Activated CD4-positive, alpha-beta T cell treated with anti-CD3 and anti-CD28 coated beads for 36 hours (primary cell): ENCODE measurements at places on chromosomes 12 and 14. TPM values are rescaled to one million over a fixed set of nuclear protein-coding genes. Genes with fewer than 3 reads are reported as not detected.

Gene GPR135
- total RNA-seq = 0.98 TPM

Gene CPSF2
- 102 TPM for total RNA-seq

Gene DCN
- total RNA-seq = not detected

Gene FSCB
- not detected for total RNA-seq

Gene IKZF4
- total RNA-seq = 14.9 TPM

Gene PTPN6
- total RNA-seq = 483 TPM

Gene MYBPC1
- not detected for total RNA-seq

Gene CELA1
- 0.18 TPM for total RNA-seq

Gene FAIM2
- total RNA-seq = 0.53 TPM

Gene ADIPOR2
- total RNA-seq = 52.6 TPM

Gene POTEM
- not detected for total RNA-seq

DNA sequence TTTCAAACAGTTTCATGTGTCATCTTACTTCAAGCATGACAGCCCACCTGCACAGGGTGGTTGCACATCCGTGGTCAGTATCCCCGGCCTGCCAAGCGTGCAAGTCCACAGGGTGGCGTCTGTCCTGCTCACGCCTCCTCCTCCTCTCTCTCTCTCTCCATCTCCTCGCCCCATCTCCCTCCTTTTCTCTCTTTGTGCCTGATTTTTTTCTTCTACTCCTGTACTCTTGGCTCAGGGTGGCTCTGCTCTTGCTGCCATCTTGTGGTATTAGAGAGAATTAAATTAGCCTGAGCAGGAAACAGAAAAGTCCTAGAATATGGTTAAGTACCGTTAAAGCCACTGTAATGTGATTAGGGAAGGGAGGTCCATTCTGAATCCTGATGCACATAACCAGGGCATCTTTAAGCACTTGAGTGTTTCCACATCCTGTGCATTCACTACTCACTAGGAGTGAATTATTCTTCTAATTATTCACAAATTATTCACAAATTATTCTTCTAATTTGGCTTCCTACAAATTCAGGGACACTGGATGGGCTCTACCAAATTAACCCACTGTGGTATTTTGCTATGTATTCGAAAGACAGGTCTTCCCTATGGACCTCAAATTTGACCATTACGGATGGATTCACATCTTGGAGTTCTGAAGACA lies 25.5 kb upstream of the DTX1 start:
- DNase-seq = no peak

DNA sequence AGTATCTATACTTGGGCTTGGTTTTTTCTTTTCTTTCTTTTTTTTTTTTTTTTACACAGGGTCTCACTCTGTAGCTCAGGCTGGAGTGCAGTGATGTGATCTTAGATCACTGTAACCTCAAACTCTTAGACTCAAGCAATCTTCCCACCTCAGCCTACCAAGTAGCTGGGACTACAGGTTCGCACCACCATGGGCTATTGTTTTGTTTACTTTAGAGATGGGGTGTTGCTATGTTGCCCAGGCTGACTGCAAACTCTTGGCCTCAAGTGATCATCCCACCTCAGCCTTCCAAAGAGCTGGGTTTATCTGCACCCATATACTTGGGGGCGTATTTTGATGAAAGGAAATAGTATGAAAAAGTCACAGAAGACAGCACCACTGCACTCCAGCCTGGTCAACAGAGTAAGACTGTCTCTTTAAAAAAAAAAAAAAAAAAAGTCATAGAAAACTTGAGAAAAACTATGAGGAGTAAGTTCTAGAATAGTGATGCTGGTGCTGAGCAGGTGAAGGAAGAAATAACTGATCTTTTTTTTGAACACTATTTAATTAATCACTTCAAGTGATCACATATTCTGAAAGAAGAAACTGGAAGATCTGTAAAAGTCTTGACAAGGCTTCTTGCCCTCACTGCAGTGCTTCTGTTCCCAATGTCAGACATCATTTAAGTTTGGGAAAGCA lies 53.8 kb upstream of the NPFF start:
- no peak for DNase-seq

GRCh38 chr12:127328867-127329266 lies 938.1 kb upstream of the TMEM132C start:
- DNase-seq = no peak

- no peak for DNase-seq
Measured at GRCh38 chr12:84497819-84498218, 414.8 kb downstream of the SLC6A15 start.

DNA sequence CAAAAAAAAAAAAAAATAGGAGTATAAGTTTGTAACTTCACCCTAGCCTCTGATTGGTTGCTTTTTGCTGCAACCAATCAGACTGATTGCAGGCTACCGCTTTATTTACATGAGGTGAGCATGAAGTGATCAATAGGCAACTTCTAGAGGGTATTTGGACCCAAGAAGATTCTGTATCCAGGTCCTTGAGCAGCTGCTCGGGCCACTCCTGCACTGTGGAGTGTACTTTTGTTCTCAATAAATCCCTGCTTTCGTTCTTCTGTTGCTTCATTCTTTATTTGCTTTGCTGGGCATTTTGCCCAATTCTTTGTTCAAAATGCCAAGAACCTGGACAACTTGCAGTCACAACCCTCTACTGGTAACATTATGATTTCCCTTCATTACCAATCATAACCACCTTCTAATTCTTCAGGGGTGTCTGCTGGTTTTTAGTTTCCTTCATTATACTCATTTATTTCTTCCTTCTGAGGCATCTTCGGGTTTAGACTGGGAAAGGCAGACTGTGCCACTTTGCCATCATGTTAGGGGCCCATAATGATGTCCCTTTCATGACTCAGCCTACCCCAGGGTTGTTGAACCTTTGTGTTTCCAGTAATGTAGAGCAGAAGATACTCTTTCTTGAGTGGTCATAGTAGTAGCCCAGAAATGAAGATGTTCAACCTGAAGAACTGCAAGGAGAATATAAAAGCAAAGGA lies 43.4 kb upstream of the LIMA1 start:
- DNase-seq = no peak

DNA sequence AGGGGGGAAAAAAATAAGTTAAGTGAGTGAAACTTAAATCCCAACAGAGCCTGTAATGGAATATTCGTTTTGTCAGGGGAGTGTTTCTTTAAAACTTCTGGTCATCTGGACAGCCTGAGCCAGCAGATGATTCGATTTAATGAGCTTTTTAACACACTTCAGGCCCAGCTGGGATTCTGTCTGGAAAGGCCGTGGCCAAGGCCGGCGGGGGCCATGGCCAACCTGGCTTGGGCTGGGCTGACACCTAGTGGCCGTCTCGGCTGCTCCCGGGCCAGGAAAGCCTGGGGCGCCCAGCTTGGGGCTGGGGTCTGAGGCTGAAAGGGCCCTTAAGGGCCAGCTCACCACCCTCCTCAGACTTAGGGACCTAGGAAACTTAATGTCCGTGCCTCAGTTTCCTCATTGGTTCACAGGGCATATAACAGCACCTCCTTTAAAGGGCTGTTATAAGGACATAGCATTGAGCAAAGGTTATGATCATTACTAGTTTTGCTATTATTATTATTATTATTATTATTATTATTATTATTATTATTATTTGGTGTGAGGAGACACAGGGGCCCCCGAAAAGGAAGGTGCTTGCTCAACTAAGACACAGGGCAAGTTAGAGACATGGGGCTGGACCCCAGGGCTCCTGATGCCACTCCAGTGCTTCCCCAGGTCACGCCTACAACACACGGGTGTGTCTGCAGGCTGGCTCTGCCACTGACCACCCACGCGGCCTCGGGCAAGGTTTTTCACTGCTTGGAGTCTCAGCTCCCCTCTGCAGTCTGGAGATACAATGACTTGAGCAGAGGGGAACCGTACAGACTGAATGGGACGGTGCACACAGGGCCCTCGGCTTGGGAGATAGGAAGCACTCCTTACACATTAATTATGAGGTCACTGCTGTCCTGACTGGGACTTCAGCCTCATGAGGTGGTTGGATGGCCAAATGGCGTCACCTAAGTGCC lies 84.0 kb downstream of the SYNE3 start:
- no peak for DNase-seq

DNA sequence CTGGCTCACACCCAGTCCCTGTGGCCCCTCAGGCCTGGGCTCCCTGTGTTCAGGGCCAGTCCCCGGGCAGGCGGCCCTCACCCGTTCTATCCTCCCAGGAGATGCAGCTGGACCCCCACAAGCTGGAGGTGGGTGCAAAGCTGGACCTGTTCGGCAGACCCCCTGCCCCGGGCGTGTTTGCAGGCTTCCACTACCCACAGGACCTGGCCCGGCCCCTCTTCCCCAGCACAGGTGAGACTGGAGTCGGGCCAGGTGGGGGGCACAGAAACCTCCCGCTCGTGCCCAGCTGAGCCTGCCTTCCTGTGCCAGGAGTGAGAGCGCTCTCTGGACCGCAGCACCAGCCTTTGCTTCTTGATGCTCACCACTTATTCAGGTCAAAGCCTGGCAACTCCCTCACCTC lies 33.7 kb downstream of the LRCOL1 start:
- no peak for DNase-seq

DNA sequence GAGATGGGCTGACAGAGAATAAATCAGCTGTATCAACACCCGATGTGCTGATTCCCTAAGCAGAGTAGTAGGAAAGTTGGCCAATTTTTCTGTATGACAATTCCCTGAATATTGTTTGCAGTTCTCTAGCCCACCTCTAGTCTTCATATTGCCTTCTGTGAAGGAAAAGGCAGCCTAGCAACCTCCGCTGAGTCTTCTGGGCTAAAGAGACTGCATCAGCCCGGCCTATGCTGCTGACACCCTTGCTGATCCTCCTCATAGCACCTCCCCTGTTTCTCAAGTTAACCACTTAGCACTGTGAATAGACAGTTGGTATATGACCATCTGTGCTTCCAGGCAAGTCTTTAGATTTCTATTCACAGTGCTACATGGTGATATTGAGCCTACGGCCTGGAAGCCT lies 161.1 kb upstream of the EGLN3 start:
- no peak for DNase-seq

DNA sequence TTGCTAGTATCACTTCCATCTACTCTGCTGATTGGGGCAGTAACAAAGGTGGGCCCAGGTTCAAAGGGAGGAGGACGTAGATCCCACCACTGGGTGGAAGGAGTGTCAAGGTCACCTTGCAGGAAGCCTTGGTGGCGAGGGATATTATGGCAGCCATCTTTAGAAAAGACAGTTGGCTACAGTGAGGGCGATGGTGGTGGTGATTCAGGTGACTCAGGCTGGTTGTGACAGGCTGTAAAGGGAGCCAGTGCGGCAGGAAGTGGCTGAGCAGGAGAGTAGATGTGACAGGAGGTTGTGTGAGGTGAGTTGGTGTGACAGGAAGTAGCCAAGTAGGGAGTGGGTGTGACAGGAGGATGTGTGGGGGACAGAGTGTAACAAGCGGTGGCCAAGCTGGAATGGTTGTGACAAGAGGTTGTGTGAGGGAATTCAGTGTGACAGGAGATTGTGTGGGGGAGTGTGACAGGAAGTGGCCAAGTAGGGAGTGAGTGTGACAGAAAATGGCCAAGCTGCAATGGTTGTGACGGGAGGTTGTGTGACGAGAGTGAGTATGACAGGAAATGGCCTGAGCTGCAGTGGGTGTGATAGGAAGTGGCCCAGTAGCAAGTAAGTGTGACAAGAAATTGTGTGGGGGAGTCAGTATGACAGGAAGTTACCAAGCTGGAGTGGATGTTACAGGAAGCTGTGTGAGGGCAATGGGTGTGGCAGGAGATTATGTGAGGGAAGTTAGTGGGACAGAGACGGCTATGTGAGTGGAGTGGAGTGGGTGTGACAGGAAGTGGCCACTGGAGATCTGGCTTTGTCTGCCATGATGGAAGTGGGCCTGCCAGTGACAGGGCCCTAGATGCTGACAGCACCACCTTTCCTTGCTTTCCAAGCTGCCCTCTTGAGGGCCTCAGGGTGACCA lies 136.5 kb upstream of the MYL2 start:
- peak; percentile 83 for DNase-seq

GRCh38 chr14:30607156-30607780 lies 14.9 kb upstream of the SCFD1 start:
- no peak for DNase-seq

- no peak for DNase-seq
Measured at GRCh38 chr12:98489176-98489575, 26.2 kb upstream of the TMPO start.

GRCh38 chr12:58819985-58820384 lies 100.3 kb downstream of the LRIG3 start:
- no peak for DNase-seq

- no peak for DNase-seq
Measured at GRCh38 chr12:85191-85666, 18.7 kb downstream of the IQSEC3 start.

GRCh38 chr14:71482671-71483070 lies 449.6 kb upstream of the RGS6 start:
- DNase-seq = no peak

DNA sequence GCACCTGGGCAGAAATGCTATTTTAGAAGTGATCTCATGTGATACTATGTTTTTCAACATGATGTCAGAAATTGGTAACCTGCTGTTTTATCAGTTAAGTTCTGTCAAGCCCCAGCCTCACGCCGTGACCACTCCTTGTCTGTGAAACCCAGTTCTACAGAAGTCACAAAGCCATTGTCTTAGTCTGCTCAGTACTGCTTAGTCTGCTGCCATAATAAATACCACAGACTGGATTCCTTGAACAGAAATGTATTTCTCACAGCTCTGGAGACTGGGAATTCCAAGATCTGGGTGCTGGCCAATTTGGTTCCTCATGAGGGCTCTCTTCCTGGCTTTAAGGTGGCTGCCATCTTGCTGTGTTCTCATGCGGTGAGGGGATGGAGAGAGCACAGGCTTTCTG lies 176.9 kb downstream of the PRKCH start:
- DNase-seq = no peak

DNA sequence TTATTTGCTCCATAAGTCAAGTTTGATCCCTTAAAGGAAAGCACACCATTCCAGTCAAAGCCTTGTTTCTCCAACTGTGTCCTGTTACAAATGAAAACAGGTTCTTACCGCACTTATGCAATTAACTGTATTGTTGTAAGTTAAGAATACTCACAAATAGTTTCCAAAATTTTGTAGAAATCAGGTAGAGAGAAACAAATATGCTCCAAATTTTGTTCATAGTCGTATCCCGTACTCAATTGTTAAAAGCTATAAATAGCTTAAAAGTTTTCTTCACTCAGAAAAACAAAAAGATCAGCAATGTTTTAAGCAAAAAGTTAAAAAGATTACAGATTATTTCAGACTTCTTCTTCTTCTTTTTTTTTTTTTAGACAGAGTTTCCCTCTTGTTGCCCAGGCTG lies 4.0 kb upstream of the AACS start:
- DNase-seq = no peak

DNA sequence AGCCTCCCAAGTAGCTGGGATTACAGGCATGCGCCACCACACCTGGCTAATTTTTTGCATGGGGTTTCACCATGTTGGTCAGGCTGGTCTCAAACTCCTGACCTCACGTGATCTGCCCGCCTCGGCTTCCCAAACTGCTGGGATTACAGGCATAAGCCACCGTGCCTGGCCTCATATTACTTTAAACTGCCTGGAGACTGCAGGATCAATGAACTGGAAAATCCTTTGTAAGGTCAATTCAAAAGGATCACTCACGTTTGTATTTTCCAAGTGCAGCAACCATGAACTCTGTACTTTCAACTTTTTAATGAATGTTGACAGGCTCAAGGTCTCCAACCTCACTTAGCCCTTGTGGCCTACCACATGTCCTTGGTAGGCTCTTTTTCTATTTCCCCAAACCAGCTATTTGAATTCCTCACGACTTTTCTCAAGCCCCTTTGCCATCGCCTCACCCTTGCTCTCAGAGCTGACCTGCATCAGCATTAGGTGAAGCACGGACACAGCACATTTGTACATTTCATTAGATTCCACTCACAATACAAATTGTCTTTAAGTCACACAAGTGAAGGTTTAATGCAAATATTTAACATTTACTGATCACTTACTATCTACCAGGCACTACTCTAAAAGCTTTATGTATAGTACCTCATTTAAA lies 42.2 kb upstream of the GCH1 start:
- DNase-seq = no peak

- no peak for DNase-seq
Measured at GRCh38 chr12:71967211-71967610, 28.6 kb downstream of the TPH2 start.
